ENCODE measurements at places on chromosomes 4 and X.

DNA sequence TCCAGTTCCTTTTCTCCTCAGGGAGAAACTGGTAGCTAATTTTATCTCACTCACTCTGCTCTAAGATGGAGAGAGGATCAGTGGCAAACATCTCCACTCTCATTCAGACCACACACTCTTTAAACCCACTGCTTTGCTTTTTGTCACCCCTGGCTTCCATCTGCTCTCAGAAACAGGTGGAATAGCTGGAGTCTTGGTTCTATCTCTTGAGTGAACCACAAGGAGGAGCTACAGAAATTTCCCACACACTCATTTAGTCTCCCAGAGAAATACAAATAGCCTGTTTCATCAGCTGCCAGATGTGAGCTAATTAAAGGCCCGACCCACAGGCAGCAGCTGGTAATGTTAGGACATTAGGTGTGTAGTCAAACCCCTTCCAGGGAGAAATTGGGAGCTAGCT, 96.6 kb downstream of the STPG2 start:
- DNase-seq, result no peak

- DNase-seq, result no peak
Observed at GRCh38 chr4:123874063-123874462, 477.5 kb downstream of the SPRY1 start.

- DNase-seq, result no peak
Observed at GRCh38 chr4:128835498-128836222, 26.2 kb downstream of the JADE1 start.

DNA sequence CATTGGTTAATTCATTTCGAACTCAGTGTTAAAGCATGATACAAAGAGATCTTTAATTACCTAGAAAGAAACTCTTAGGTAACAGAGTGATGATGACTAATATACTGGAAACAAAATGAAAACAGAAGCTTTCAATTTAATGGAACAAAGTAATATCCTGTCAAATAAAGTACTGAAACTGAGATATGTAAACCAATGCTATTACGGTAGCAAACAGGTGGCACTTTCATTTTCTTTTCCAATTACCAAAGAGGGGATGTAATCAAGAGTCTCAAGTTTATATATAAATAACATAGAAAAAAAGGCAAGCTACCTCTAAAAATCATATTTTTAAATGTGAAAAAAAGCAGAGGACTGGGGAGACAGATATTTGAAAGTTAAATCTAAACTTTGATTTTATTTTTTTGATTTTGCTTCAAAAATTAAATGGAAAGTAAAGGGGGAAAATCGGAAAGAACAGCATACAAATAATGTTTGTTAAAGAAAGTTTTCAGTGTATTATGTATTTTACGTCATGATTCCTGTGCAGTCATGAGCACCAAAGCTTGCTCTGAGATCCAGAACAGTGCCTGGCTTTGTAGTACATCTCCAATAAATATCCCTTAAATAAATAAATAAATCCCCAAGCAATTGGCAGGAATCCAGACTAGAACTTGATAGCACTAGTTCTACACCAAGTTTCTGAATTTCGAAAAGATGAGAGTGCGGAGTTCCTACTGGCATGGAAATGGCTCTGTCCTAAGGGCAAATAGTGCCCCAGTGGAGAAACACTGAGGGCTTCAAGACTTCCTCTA, 25.0 kb upstream of the RAPGEF2 start:
- no peak for DNase-seq

GRCh38 chr4:118367872-118368271, 15.1 kb upstream of the PRSS12 start:
- no peak for DNase-seq

- no peak for DNase-seq
Observed at GRCh38 chr4:57214654-57215411, 104.6 kb upstream of the IGFBP7 start.

DNA sequence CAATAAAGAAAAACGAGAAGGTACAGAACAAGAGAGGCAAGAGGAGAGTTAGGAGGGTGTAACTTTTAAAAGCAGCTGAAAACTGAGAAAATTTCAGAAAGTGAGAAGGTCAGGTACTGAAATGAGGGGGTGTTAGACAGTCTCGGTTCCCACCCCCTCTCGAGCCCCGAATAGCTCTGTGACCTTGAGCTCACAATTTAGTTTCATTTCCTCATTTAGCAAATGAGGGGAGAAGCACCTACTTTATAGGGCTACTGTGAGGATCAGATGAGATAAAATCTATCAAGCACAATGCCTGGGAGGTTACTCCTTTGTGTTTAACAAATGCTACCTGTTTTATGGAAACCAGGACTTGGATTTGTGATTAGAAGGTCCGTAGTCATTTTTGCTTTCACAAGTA, 4.9 kb downstream of the UGT8 start:
- DNase-seq, result no peak

DNA sequence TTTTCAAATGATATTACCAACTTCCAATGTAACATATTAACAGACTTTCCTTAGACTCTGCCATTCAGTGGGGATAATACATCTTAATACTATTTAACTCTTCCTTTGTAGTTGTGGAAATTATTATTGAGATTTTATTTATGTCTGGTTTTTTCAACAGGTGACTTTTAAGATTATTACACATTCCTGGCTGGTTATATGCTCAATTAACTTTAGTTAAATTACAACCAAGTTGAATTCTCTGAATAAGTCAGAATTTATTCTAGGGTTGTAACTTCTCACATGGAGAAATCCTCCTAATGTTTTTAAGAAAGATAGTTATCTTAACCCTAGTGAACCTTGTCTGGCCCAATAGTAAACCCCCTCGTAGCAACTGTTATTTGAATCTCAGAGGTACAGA, 107.3 kb downstream of the SLC10A6 start:
- no peak for DNase-seq

GRCh38 chr4:153521999-153522801, 56.0 kb downstream of the TMEM131L start:
- DNase-seq, result no peak

DNA sequence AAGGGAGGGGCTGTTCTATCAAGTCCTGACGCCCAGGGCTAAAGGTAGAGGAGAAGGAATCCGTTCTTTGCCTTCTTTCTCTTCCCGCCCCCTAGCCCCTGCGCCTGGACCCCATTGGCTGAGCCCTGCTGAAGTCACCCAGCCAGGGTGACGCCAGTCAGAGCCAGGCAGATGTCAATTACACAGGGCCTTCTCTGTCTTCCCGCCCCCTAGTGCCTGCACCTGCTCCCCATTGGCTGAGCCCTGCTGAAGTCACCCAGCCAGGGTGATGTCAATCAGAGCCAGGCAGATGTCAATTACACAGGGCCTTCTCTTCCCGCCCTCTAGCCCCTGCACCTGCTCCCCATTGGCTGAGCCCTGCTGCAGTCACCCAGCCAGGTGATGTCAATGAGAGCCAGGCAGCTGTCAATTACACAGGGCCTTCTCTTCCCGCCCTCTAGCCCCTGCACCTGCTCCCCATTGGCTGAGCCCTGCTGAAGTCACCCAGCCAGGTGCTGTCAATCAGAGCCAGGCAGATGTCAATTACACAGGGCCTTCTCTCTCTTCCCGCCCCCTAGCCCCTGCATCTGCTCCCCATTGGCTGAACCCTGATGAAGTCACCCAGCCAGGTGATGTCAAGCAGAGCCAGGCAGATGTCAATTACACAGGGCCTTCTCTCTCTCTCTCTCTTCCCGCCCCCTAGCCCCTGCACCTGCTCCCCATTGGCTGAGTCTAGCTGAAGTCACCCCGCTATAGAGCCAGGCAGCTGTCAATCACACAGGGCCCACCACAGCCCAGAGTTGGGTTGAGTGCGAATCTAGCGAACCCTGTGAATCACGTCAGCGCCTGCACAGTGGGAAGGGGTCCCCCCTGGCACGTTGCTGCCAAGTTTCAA, 46.4 kb downstream of the ASMT start:
- DNase-seq, result no peak

- DNase-seq, result no peak
Observed at GRCh38 chrX:7362111-7362510, 214.2 kb upstream of the PUDP start.

- DNase-seq, result no peak
Observed at GRCh38 chr4:3821580-3822229, 55.5 kb downstream of the ADRA2C start.

- no peak for DNase-seq
Observed at GRCh38 chr4:83510442-83510841, 25.5 kb upstream of the GPAT3 start.

GRCh38 chr4:25662306-25662705, 6.7 kb downstream of the SLC34A2 start:
- DNase-seq, result no peak

DNA sequence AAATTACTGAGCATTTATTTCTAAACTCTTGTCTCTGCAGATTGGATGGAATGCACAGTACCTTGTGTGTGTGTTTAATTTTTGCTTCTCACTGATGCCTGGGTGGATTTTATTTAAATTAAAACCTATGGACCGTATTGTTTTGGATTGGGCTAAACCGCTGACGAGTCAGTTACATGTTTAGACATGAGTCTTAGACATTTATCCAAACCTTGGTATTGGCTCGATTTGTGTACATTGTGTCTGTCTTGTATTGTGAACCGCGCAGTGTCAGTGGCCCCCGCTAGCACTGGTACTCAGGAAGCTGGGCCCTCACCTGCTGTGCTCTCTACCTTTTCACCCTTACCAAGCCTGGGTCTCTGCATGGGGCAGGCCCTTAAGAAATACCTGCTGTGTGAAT, 40.8 kb upstream of the TADA2B start:
- no peak for DNase-seq

DNA sequence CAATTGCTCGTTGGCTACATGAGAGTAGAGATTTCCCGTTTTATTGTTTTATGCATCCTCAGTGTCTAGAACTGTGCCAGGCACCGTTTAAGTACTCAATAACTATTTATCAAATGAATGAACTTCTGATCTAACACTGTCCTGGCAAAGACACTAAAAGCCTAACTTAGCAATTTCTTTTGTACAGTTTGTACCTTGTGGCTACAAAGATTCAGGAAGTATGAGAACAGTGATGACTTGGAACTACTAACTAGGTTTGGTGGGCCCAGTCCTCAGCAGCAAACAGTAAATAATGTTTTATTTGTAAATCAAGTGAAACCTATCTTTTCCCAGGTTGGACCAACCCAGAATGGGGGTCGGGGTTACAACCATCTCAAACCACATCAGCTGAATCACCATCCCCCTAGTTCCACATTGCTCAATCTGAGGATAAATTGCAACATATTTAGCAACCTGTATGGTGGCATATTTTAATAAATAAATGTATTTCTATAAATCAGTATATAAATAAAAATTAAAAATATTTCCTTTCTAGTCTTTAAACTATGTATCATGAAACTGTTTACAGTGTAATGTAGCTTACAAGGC, 12.3 kb upstream of the SCRG1 start:
- DNase-seq, result no peak

- DNase-seq, result peak; percentile 15
Observed at GRCh38 chr4:174394915-174395314, 111.2 kb downstream of the CEP44 start.

- DNase-seq, result no peak
Observed at GRCh38 chrX:1606496-1606895, 8.4 kb upstream of the ASMT start.

DNA sequence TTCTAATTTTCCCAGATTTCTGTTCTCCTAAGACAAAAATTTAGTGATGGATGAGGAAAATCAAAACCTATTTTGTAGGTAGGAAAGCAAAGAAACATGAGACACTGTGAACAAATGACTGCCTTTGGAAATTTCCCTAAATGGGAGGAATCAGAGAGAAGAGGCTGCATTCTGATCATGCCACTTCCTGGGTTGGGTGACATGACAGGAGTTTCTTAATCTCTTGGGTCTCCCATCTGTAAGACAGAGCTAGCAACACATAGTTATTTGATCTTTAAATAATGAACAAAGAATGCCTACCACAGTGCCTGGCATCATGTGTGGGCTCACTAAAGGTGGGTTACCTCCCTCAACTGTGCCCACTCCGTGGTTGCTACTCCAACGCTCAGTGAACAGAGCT, 57.1 kb downstream of the CCDC149 start:
- peak; percentile 45 for DNase-seq

DNA sequence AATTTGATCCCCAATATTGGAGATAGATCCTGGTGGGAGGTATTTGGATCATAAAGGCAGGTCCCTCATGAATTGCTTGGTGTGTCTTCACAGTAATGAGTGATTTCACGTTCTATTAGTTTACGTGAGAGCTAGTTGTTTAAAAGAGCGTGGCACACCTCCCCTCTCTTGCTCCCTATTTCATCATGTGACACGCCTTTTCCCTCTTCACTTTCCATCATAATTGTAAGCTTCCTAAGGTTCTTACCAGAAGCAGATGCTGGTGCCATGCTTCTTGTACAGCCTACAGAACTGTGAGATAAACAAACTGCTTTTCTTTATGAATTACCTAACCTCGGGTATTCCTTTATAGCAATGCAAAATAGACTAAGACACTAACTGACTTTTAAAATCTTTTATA, 34.0 kb upstream of the FMR1 start:
- no peak for DNase-seq

DNA sequence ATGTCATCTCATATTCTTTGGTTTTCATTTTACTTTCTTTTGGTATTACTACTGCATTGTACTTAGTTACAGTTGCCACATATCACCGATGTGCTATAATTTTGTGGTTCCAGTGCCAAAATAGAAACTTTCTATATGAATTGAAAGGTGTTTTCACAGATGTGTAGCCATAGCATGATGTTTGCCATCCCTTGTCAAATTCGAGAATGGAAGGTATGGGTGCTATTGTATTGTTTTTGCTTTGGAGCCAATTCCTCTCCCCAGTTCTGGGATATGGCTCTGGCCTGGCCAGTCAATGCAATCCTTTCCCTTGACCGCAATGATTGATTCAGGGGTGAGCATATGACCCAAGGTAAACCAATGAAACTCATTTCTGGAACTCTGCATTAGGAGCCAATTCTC, 86.2 kb upstream of the RPS6KA3 start:
- DNase-seq, result no peak

DNA sequence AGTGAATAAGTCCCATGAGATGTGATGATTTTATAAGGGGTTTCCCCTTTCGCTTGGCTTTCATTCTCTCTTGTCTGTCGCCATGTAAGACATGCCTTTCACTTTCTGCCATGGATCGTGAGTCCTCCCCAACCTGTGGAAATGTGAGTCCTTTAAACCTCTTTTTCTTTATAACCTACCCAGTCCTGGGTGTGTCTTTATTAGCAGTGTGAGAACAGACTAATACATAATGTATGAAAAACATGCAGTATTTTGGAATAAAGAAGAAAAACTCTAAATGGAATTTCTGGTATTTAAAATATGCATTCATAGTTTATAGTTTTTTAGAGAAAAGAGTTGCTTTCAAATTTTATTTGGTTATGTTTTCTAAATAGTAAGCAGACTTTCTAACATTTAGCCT, 360.7 kb downstream of the PCDH7 start:
- no peak for DNase-seq
